ENCODE measurements at places on chromosomes 6 and 20.

DNA sequence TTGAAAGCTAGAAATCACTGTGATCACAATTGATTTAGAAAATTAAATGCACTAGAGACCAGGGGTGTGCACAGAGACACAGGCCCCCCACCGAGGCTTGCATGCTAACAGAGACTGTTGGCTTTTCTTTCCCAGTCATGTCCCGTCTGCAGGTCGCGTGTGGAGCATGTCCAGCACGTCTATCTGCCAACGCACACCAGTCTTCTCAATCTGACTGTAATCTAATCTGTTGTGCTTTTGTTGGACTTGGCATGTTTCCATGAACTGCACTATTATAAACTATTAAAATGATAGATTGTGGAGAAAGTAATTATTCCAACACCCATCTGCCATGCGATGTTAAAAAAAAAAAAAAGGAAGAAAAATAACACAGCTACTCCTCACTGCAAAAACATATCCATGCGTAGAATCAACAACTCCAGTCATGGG is 17.7 kb downstream of the MYLIP start:
- no peak for DNase-seq

- DNase-seq = no peak
These were observed 220.6 kb upstream of the BTBD3 start for GRCh38 chr20:11697055-11697454.

GRCh38 chr6:24720131-24720603 is 1.2 kb upstream of the C6orf62 start:
- DNase-seq = no peak

GRCh38 chr6:148109732-148110131 is 232.9 kb upstream of the SASH1 start:
- no peak for DNase-seq

GRCh38 chr6:90195094-90195829 is 101.4 kb downstream of the BACH2 start:
- DNase-seq = no peak

- no peak for DNase-seq
These were observed 107.2 kb downstream of the FOXC1 start for GRCh38 chr6:1716868-1717267.

GRCh38 chr20:42204109-42204660 is 586.0 kb upstream of the CHD6 start:
- DNase-seq = no peak

DNA sequence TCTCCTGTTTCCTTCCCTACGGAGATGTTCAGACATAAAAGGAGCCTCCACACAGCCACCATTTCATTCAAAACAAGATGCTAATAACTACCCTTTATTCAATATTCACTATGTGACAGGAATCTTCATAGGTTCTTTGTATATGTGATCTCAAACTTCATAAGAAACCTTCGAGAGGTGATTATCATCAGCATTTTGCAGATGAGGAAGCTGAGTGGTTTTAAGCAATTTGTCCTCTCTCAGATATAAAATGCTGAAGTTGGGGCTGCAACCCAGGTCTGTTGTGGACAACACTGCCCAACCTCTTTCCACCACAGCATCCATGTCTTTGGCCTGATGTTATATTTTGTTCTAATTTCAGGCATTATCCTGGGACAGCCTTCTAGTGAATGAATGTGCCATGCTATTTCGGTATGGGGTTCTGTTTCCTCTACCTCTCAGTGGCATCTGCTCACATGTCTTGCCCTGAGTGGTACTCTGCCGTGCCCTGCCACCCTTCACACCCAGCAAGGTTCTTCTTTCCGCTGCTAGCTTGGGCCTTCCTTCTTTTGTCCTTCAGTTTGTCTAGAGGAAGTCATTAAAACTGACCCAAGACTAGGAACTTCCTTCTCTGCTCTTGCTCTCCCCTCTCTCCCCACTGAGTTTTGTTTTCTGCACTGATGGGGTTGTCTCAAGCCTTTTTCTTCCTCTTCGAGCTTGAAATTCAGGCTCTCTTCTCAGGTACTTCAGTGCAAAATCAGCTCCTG is 300.9 kb upstream of the PRDM1 start:
- no peak for DNase-seq

DNA sequence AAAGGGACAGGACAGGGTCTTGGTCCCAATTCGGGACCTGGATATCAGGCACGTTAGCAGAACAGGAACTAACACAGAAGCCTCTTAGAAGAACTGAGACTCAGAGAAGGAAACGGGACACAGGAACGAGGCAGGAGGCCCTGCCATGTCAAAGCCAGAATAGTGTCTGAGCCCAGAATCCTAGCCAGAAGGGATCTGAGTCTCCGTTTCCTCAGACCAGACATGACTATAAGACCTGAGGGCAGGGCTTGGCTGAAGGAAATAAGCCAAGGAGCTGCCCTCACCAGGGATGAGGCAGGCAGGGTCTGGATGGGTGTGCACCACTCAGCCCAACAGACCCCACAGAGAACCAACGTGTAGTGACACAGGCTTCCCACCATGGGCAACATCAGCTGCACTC is 40.3 kb downstream of the TRERF1 start:
- DNase-seq = no peak

- no peak for DNase-seq
These were observed 53.0 kb upstream of the TCF21 start for GRCh38 chr6:133835901-133836300.

GRCh38 chr6:64160486-64160885 is 524.9 kb downstream of the PHF3 start:
- no peak for DNase-seq

GRCh38 chr20:47860049-47860830 is 75.0 kb upstream of the SULF2 start:
- DNase-seq = no peak

DNA sequence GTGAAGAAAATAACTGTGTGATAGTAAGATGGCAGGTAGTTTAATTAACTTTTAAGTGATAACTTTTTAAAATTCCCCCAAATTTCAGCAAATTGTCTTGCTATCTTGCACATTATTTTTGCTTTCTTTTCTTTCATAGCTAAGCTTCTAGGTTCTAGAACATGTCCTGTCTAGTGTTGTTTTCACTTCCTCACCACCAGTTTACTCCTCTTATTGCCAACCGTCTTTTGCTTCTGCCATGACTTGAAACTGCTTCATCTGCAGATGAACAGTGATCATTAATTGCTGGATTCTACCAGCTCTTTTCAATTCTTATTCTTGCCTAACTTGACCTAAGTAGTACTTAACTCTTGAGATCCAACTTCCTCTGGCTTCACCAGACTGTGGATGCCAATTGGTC is 137.8 kb downstream of the CENPW start:
- no peak for DNase-seq

DNA sequence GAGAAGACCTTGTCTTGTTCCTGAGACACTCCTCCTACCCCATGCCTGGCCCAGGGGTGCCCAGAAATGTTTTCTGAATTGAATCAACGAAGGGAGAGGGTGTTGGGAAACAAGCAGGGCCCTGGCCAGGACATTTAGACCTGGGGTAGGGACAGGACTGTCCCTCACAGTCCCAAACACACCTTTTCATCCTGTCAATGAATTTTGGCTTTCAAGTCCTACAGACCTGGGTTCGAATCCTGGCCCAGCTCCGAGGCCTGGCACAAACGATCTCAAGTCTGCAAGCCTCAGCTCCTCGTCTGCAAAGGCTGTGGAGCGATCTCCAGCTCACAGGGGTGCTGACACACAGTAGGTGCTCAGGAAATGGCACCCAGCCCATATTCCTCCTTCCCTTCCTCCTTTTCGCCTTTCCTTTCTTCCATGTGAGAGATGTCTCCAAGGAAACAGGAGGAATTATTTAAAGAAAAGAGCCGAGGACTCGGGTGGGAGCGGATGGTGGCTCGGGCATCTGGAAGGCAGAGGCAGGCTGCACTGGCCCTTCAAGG is 7.3 kb upstream of the DLGAP4 start:
- DNase-seq = no peak

DNA sequence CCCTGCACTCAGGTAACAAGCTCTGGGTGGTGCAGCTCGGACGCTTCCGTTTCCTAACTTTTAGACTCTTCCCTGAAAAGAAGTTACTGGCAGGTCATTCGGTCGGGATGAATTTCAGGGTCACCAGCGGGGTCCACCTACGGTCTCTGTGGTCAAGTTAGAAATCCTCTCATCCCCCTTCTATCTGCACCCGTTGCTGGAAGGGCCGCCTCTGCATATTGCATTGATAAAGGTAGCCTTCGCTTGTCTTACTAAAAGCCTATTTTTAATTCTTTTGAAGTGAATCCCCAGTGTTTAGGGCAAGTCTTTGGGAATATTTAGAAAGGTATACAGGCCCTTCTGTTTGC is 47.3 kb downstream of the LRRN4 start:
- no peak for DNase-seq

Measured in pulmonary artery endothelial cell (primary cell).